Thoracic aorta (tissue), 2 donors: ENCODE measurements at places on chromosomes 3 and 15.

- H3K4me3 ChIP-seq, result no peak overlapping the region
- H3K27me3 ChIP-seq, result no peaks in the 10 kb centered on the region
- no peak overlapping the region for H3K27ac ChIP-seq
- H3K4me1 ChIP-seq, result no peaks in the 10 kb centered on the region
- DNase-seq, result no peak
Observed at GRCh38 chr15:50636146-50636545, 50.5 kb downstream of the TRPM7 start.

DNA sequence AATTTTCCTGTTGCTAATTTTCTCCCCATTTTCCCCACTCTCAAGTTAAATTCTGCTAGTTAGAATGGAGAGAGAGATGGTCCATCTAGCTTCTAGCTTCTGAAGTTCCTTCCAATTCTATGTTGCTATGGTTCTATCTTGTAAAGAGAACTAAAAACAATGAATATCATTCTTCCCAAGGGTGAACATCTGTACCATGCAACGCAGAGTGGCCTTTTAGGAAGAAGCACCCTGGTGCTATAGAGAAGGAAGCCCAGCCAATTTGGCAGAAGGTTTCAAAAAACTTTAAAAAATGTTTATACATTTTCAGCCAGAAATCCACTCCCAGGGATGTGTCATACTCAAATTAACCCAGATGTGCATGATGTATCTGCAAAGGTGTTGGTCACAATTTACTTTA lies 149.1 kb downstream of the SEMA6D start:
- no peak for DNase-seq
- H3K27me3 ChIP-seq, result no peaks in the 10 kb centered on the region
- no peaks in the 10 kb centered on the region for H3K4me1 ChIP-seq
- H3K27ac ChIP-seq, result no peak overlapping the region
- no peak overlapping the region for H3K4me3 ChIP-seq

GRCh38 chr15:29058903-29059539 lies 173.2 kb downstream of the APBA2 start:
- H3K4me3 ChIP-seq, result no peak overlapping the region
- H3K4me1 ChIP-seq, result no peaks in the 10 kb centered on the region
- no peaks in the 10 kb centered on the region for H3K27me3 ChIP-seq
- no peak for DNase-seq

GRCh38 chr15:56327721-56328502 lies 37.3 kb upstream of the TEX9 start:
- H3K4me1 ChIP-seq, result no peaks in the 10 kb centered on the region
- H3K4me3 ChIP-seq, result no peak overlapping the region
- no peak overlapping the region for H3K27ac ChIP-seq

GRCh38 chr3:195761123-195761566 lies 40.4 kb downstream of the MUC20 start:
- H3K27ac ChIP-seq, result no peak overlapping the region
- H3K4me3 ChIP-seq, result no peak overlapping the region
- no peaks in the 10 kb centered on the region for H3K36me3 ChIP-seq
- no peaks in the 10 kb centered on the region for H3K4me1 ChIP-seq
- DNase-seq, result no peak

- H3K27me3 ChIP-seq, result no peaks in the 10 kb centered on the region
- no peak for DNase-seq
- H3K4me1 ChIP-seq, result peaks cover 24% of the 10 kb centered on the region
- no peak overlapping the region for H3K4me3 ChIP-seq
- peaks cover 23% of the 10 kb centered on the region for H3K36me3 ChIP-seq
Observed at GRCh38 chr3:57927916-57928315, 80.3 kb upstream of the FLNB start.
